MCF 10A (cell line): ENCODE measurements at places on chromosomes 13 and 19. TPM values are rescaled to one million over a fixed set of nuclear protein-coding genes. Genes with fewer than 3 reads are reported as not detected.

The GJA3 gene
- total RNA-seq, result 3.0 and 4.7 TPM in 2 replicates

The SIGLEC8 gene
- not detected in 2 replicates for total RNA-seq

The VWA8 gene
- total RNA-seq, result 20.1 and 21.4 TPM in 2 replicates

The CD209 gene
- total RNA-seq, result not detected in 2 replicates

The ZNF814 gene
- total RNA-seq, result 3.1 and 4.0 TPM in 2 replicates

DNA sequence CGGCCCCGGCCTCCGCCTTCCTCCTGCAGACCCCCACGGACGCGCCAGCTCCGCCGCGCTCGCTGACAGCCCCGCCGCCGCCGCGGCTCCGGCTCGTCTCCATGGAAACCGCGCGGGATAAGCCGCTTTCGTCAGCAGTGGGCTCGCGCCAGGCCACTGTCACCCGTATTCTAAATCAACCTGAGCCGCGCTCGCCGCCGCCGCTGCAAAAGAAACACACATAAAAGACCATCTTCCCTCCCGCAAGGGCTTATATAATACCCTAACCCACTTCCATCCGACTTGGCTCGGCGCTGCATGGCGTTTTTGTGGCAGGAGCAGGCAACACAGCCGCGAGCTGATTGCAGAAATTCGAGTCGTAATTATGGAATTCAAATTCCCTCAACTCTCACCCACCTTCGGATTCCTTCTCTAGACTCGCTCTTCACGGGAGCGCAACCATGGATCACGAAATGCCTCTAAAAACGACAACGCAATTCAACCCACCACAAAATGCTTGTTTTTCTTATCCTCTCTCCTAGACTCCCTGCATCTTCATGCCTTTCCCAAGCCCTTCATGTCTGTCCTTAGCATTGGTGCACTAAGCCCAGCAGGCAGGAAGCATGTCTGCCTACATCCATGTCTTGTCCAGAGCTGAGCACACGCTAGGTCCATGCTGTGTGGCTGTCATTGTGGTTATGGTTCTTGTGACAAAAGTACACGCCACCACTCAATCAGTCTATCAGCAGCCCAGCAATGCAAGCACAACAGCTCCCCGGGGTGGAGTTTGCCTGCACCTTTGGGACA lies at the start of gene AMER2:
Gene AMER2, minus strand, starts transcription at position 772 of the 786 bp plus-strand sequence. Its CDS starts 669 bp downstream, at position 103.
- H3K27ac ChIP-seq, result no peak within 1 kb of the TSS
- peaks cover 42% of the 10 kb centered on the region for H3K27me3 ChIP-seq
- H3K36me3 ChIP-seq, result no peaks in the 10 kb centered on the region
- peak within 1 kb of the TSS; percentile 55 for H3K4me3 ChIP-seq

DNA sequence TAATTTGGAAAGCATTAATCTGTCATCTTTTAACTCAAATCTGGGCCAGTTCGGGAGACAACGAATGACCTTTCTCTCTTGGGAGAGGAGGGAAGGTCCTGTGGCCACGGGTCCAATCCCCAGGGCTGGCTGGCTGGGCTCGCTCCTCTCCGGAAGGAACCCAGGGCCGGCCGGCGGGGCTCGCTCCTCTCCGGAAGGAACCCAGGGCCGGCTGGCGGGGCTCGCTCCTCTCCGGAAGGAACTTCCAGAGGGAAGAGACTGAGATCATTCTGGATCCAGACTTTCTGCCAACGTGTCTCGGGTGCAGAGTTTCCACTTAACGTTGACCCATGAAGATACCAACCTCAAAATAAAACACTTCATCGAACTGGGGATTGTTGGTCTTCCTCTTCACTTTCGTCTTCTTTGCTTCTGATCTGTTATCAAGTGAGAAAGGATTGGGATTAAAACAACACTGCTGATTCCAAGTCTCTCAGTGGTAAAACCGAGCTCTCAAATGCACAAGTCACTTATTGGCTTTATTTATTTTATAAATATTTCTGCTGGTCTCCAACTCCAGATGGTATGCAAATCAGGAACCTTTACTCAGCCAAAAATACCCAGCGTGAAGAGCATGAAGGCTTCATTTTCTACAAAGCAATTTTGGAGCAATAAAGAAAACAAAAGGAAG lies 53.3 kb upstream of the C13orf46 start:
- H3K36me3 ChIP-seq, result peaks cover 27% of the 10 kb centered on the region
- H3K4me3 ChIP-seq, result no peak overlapping the region
- H3K27me3 ChIP-seq, result no peaks in the 10 kb centered on the region
- no peak overlapping the region for H3K27ac ChIP-seq

DNA sequence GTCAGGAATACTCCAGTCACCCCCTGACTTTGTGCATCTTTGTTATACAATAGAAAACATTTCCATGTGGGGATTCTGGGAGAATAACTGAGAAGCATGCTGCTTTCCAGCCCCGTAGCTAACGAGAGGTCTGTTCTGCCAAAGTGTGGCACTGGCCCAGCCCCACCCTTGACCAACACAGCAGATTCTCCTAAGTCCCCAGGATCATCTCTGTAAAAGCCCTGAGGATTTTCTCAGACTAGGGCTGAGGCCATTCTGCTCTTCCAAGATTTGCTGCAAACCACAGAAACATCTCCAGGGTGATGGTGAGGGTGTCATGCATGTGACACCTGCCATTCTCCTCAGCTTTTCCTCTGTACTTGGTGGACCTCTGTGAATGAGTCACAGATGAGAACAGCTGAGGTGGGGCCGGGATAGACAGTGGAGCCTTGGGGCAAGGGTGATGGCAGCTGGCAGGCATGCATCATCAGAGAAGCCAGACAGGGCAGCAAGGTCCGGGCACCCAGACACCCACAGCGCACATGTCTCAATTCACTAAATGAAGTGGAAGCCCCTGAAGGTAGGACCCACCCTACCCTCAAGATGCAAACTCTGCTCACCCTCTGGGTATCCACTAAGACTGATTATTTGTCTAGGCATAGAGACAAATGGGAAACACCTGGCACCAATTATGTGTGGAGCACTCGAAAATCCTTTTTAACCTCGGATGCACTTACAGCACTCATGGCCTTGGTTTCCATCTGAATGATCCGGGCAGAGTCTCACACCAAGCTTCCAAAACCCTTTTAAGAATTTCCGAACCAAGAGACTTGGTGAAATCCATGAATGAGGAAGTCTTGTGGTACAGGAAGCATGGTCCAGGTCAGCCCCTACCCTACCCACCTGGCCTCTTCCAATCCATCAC lies 20.1 kb upstream of the DOCK9 start:
- peak; percentile 73 for DNase-seq
- no peak overlapping the region for H3K4me3 ChIP-seq
- H3K27me3 ChIP-seq, result no peaks in the 10 kb centered on the region
- peaks cover 7% of the 10 kb centered on the region for H3K36me3 ChIP-seq
- H3K27ac ChIP-seq, result no peak overlapping the region

GRCh38 chr19:5150902-5151741 lies 182.2 kb downstream of the KDM4B start:
- no peaks in the 10 kb centered on the region for H3K27me3 ChIP-seq
- peaks cover 38% of the 10 kb centered on the region for H3K36me3 ChIP-seq
- H3K27ac ChIP-seq, result no peak overlapping the region
- no peak overlapping the region for H3K4me3 ChIP-seq

DNA sequence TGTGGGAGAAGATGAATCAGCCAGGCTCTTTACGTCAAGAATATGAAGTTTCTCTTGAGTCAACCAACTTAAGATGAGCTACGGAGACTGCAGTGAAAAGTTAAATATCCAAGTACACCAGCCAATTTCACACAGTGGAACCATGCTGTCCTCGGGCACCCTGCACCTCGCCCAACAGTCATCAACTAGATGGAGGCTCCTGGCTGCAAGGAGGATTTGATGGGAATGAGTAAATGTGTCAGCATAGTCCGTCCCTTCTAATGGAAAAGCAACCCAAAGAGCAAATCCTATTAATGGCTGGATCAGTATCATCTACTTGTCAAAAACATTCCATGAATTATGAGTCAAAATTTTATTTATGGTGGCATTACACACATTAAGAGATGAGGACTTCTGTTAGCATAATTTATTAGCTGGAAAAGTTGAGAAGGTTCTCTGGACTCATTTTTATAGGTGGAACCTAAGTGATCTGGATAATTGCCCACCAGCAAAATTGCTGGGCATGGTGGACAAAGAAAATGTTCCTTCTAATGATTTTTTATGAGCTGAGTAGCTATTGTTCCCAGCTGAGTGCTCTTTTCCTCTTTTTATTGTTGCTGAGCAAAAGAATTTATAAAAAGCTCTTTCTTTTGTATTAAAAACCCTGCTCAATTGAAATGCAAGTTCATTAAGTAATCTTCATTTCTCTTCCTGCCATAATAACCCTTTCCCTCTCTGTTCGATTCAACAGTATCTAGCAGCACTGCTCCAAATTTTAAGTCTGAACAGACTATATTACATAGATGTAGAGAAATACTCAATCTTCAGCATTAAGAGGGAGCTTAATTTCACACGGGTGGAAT lies 88.4 kb downstream of the DNAJC15 start:
- DNase-seq, result no peak
- peaks cover 10% of the 10 kb centered on the region for H3K36me3 ChIP-seq
- no peaks in the 10 kb centered on the region for H3K27me3 ChIP-seq
- no peak overlapping the region for H3K27ac ChIP-seq
- H3K4me1 ChIP-seq, result peaks cover 6% of the 10 kb centered on the region

DNA sequence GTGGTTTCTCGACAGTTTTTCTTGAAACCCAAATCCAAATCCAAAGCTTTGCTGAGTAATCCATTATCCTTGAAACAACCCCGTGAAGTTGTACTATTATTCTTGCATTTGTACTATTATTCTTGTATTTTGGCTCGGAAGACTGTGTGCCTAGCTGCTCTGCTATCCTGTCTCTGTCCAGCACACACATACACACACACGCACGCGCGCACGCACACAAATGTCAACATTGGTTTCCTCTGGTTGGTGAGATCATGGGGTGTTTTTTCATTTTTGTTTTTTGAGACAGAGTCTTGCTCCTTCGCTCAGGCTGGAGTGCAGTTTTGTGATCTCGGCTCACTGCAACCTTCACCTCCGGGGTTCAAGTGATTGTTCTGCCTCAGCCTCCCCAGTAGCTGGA lies 14.9 kb upstream of the KLK4 start:
- peaks cover 9% of the 10 kb centered on the region for H3K4me1 ChIP-seq
- peaks cover 8% of the 10 kb centered on the region for H3K27me3 ChIP-seq
- no peaks in the 10 kb centered on the region for H3K36me3 ChIP-seq
- DNase-seq, result no peak
- H3K27ac ChIP-seq, result no peak overlapping the region

GRCh38 chr13:27007166-27007565 lies 164.4 kb downstream of the USP12 start:
- no peak for DNase-seq
- H3K27ac ChIP-seq, result no peak overlapping the region
- H3K4me1 ChIP-seq, result no peaks in the 10 kb centered on the region
- H3K36me3 ChIP-seq, result no peaks in the 10 kb centered on the region

- H3K4me1 ChIP-seq, result no peaks in the 10 kb centered on the region
- no peaks in the 10 kb centered on the region for H3K27me3 ChIP-seq
- H3K4me3 ChIP-seq, result no peak overlapping the region
- no peak for DNase-seq
- H3K36me3 ChIP-seq, result no peaks in the 10 kb centered on the region
- no peak overlapping the region for H3K27ac ChIP-seq
These were observed 44.3 kb downstream of the SPRY2 start for GRCh38 chr13:80296638-80297037.
